NCI-H1417 treated with DMSO at 0.1 percent for 48 hours (cell line): ENCODE measurements at places on chromosomes 6 and 20.

- DNase-seq, result no peak
Observed at GRCh38 chr20:18138639-18139583, 1.2 kb downstream of the KAT14 start.

GRCh38 chr6:161407581-161407980, 133.7 kb upstream of the AGPAT4 start:
- no peak for DNase-seq

DNA sequence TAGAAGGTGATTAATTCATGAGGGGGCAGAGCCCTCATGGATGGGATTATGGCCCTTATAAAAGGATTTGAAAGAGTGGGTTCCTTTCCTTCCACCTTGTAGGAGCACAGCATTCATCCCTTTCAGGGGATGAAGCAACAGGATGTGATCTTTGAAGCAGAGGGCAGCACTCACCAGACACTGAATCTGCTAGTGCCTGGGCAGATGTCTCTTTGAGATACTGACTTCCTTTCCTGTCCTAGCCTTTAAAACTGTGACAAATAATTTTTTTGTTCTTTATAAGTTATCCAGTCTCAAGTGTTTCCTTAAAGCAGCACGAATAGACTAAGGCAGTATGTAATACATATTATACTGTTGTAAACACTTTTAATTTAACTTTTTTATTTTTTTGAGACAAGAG, 538.6 kb upstream of the RNF217 start:
- DNase-seq, result no peak

DNA sequence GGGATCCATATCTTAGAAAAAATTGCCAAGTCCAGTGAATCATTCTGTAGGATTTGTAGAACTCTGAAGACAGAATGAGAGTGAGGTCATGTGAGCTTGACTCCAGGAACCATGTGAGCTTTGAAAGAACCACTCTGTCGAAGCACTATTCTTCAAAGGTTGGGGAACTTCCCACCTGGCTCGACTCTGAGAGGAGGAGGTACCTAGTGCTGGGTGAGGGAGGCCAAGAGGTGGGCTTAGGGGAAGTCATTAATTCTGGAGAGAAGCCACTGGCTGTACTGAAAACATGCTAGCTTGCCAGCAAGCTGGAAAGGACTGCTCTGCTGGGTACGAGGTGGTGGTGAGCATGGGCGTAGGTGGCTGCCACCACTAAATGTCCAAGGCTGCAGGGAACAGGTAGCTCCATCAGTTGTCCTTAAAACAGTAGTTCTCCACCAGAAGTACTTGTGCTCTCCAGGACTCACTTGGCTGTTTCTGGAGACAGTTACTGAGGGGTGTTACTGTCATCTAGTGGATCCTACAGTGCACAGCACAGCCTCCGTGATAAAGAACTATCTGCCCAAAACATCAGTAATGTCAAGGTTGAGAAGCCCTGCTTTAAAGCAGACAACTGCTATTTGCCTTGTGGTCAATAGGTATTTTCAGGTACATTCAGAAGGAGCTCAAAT, 34.7 kb upstream of the SYNJ2 start:
- DNase-seq, result no peak

GRCh38 chr20:54590856-54591255, 115.5 kb downstream of the DOK5 start:
- no peak for DNase-seq

GRCh38 chr6:36683656-36684446, 5.3 kb downstream of the CDKN1A start:
- DNase-seq, result no peak

GRCh38 chr6:121055572-121056163, 278.6 kb downstream of the TBC1D32 start:
- peak; percentile 5 for DNase-seq

DNA sequence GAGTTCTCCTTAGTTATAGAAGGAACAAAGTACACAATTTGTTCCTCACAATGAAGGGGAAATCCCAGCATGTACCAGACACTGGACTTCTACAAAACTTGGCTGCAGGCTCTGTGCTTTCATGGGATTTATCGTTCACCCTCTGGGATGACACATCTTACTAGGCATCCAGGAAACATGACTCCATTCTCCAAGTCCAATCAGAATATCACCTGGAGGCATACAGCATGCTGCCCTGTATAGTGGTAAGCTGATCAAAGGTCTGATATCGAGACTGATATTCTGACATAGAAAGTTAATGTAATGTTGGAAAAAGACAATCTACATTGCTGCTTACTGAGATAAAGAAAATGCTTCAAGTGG, 6.7 kb downstream of the RWDD2A start:
- no peak for DNase-seq

- DNase-seq, result no peak
Observed at GRCh38 chr6:46845126-46845525, 51.9 kb downstream of the MEP1A start.
